ENCODE measurements at places on chromosomes 16 and 17.

DNA sequence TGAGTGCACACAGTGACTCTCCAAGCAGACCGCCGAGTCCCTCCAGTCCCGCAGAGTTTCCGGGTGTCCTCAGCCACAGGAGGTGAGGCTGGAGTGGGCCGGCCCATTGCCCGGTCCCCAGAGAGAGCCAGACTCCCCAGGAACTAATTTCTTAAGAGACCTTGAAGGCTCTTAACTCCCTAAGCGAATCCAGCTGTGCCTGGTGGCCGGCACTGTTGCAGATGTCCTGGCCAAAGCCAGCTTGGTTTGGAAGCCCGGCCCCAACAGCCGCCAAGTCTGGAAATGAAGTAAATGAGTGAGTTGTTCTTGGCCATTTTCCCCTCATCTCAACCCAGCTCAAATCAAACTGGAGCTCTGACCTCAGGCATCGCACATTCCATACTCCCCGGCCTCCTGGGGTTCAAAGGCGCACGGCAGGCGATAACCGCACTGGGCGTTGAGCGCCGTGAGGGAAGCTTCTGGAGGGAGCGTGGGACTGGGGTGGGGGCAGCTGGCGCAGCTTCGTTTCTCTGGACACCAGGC is 42.0 kb downstream of the CMIP start:
- DNase-seq, result no peak

GRCh38 chr17:61299517-61300513 is 99.8 kb upstream of the TBX2 start:
- DNase-seq, result no peak

DNA sequence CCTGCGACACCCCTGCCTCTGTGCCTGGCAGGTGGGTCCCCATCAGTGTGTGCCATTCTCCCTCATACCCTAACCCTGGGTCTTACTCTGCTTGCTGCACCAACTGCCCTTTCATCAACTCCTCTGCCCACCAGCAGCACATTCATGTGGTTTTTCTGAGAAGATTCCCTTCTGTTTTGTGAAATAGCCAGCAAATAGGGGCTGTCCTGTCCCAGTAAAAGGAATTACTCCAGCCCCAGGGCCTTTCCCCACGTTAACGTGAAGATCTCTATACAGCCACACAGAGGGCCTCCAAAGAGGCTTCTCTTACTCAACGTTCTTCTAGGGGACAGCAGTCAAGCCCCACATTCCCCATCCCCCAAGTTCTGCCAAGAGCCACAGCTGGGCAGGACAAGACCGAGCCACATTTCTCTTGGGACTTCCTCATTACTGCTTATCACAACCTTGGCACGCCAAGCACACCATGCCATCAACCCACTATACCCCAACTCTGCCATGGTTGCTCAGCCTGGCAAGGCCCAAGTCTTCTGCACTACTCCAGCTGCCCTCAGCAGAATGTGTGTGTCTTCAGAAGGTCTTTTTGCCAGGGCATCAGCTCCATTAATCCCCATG is 18.7 kb upstream of the CCL2 start:
- no peak for DNase-seq

- peak; percentile 81 for DNase-seq
These were observed 6.7 kb upstream of the SLC25A39 start for GRCh38 chr17:44331249-44331760.

GRCh38 chr17:33521784-33522183 is 228.7 kb upstream of the ASIC2 start:
- peak; percentile 66 for DNase-seq

DNA sequence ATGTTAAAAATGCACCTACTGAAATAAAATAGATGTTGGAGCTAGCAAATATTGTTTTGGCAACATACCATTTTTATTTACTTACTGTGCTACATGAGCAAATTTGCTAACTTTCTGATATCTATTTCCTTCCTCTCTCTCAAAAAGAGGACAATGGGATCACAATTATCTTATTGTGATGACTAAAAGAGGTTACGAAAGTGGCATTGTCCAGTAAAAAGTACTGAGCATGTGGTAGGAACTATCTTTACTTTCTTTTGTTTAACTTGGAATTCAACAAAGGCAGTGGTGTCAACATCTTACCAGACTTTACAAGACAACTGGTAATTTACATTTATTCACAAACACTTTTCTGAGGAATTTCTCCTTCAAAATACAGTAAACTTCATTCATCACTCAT is 1542.6 kb upstream of the CDH8 start:
- no peak for DNase-seq

GRCh38 chr17:77354670-77355455 is 214.1 kb downstream of the SEC14L1 start:
- DNase-seq, result no peak

Data from BE2C (cell line).